ENCODE measurements at places on chromosomes 12 and 14.

DNA sequence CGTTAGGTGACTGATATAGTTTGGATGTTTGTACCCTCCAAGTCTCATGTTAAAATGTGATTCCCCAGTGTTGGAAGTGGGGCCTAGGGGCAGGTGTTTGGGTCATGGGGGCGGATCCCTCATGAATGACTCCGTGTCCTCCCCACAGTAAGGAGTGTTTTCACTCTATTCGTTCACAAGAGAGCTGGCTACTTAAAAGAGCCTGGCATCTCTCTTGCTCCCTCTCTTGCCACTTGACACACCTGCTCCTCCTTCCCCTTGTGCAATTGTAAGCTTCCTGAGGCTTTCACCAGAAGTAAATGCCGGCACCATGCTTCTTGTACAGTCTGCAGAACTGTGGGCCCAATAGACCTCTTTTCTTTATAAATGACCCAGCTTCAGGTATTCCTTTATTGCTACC lies 2.6 kb downstream of the IFI27L2 start:
- no peak for DNase-seq

DNA sequence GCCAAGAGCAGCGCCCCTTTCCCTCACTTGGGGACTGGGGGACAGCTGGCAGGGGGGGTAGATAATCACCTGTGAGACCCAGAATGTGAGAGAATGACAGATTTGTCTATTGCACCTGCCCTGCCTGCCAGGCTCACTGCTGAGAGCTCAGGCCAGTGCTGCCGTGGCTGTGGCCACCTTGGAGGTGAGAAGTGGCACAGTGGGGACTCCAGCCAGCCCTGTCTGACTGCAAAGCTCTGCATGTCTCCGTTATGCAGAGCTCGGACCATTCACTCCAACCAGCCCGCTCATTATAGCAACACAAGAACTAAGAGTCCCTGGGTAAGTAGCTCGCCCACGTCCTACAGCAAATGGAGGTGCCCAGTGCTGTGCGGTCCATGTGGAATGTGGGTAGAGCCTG lies 88.8 kb downstream of the DICER1 start:
- no peak for DNase-seq

- DNase-seq, result no peak
These were observed 31.8 kb downstream of the ELK3 start for GRCh38 chr12:96225994-96226399.

- no peak for DNase-seq
These were observed 1.9 kb downstream of the ATP6V0A2 start for GRCh38 chr12:123713823-123714585.

DNA sequence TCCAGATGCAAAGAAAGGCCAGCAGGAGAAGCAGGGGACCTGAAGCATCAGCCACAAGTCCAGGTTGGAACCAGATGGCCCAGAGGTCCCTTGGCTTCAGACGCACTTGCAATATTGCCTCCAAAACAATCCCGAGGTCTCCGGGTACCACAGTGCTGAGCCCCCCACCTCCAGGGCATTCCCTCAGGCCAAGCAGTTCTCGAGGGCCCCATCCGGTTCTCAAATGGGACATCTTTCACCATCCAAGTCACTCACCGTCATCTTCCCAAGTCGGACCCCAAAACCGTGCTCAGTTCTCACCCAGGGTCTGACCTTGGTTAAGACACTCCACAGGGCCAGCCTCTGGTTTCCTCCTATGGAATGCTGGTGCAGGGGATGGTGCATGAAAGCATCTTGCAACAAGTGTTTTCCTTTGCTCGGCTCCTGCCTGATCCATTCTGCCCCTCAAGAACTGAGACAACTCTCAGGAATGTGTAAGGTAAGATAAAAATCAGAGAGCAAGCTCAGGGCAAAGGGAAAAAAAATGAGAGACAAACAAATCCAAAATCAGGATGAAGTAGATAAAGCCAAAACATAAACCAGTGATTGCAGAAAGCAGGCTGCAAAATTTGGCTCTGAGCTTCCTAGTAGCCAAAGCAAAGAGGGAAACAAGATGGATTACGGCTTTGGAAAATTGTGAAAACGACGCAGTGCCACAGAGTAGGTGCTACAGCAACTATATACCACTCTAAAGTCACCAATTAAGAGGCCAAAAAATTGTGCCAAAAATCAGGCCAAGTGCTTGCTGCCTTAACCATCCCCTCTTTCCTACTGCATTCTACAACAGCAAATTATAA lies 8.0 kb downstream of the NCOR2 start:
- no peak for DNase-seq

DNA sequence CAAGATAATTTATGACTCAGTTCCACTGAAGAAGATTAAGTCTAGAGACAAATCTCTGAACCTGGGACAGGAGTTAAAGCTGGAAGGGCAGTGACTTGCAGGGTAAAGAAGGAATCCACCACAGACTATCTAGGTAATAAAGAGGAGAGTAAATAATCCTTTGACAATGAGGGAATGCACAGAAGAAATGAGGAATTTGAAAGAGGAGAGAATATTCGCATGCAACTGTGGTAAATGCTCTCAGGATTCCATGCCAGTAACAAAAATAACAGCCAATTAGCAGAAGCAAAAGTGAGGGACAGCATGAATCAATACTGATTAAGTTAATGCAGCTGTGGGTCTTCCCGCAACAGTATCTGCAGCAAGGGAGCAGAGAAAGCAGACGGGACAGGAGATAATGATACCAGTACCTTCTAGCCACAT lies 77.0 kb downstream of the KITLG start:
- no peak for DNase-seq

GRCh38 chr14:32696325-32697091 lies 242.2 kb upstream of the NPAS3 start:
- no peak for DNase-seq

- no peak for DNase-seq
These were observed 7.4 kb upstream of the DLGAP5 start for GRCh38 chr14:55198749-55199148.
